HuH-7.5 (cell line): ENCODE measurements at places on chromosomes 1 and 21.
A peak's percentile ranks its signal among the peaks of the same experiment; 100 is the strongest.

DNA sequence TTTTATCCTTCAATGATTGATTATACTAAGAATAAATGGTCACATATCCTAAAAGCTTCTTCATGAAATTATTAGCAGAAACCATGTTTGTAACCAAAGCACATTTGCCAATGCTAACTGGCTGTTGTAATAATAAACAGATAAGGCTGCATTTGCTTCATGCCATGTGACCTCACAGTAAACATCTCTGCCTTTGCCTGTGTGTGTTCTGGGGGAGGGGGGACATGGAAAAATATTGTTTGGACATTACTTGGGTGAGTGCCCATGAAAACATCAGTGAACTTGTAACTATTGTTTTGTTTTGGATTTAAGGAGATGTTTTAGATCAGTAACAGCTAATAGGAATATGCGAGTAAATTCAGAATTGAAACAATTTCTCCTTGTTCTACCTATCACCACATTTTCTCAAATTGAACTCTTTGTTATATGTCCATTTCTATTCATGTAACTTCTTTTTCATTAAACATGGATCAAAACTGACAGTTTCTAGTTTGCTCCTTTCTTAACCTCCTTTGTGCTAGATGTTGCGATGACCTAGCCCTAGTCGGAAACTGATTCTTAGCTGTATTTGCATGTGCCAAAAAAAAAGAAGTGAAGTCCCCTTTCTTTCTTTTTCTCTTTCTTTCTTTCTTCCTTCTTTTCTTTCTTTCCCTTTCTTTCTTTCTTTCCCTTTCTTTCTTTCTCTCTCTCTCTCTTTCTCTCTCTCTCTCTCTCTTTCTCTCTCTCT is 45.1 kb downstream of the MAP3K7CL start:
- no peak for DNase-seq

GRCh38 chr1:27539901-27540861 is 50.2 kb upstream of the WASF2 start:
- no peak for DNase-seq

GRCh38 chr1:155485945-155486344 is 76.7 kb downstream of the ASH1L start:
- no peak for DNase-seq

GRCh38 chr1:29197590-29197924 is 15.9 kb upstream of the SRSF4 start:
- DNase-seq, result peak; percentile 50

- no peak for DNase-seq
Measured at GRCh38 chr1:182611787-182612186, 7.6 kb upstream of the RGS16 start.

DNA sequence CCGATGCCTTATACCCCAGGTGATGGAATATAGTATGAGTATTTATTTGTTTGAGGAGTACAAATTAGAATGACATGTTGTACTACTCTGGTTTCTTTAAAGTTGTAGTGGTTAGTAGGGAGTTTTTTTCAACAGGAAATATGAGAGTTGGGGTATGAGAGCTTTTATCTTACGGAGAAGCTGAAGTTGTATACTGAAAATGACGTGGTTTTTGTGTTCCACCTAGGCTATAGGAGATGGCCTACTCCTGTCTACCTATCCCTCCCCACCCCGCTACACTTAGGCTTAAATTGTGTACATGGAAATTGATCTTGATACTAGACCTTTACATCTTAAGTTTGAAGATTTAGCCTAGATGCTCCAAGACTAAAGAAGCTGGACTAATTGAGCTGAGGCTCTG is 6.8 kb upstream of the HAX1 start:
- no peak for DNase-seq

GRCh38 chr1:171212607-171213351 is 27.7 kb downstream of the FMO2 start:
- no peak for DNase-seq

- no peak for DNase-seq
Measured at GRCh38 chr1:180636138-180636537, 4.3 kb downstream of the XPR1 start.

DNA sequence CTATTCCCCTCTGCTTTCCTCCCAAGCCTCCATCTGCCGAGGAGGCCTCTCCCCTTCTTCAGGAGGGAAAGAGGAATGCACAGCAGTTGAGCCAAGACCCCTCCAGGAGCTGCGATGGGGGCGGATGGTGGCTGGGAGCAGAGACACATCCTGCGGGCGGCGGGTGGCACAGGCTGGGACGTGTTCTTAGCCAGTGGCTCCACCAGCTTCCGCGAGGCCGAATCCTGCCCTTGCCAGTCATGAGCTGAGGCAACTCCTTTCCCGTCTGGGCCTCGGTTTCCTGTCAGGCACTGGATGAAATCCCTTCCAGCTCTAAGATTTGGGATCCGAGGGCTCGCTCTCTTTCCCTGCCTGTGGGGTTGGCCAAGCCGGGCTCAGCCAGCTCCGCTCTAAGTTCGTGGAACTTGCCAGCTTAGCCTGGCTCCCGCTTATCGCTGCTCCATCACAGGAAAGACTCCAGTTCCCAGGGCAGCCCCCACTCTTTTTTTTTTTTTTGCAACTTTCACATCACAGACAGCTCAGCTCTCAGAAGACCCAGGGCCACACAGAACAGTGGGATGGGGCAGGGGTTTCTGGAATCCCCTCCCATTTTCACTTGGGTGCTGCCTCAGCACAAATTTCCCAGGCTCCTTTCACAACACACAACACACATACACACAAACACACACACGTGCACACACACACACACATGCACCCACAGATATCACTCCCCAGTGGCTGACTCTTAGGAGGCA is 506 bp downstream of the MYOM3 start:
- no peak for DNase-seq

GRCh38 chr1:166969074-166969677 is 6.2 kb downstream of the ILDR2 start:
- no peak for DNase-seq

- DNase-seq, result no peak
Measured at GRCh38 chr1:46172321-46172720, 2.6 kb upstream of the TSPAN1 start.

- no peak for DNase-seq
Measured at GRCh38 chr1:101323535-101323934, 86.7 kb downstream of the S1PR1 start.

DNA sequence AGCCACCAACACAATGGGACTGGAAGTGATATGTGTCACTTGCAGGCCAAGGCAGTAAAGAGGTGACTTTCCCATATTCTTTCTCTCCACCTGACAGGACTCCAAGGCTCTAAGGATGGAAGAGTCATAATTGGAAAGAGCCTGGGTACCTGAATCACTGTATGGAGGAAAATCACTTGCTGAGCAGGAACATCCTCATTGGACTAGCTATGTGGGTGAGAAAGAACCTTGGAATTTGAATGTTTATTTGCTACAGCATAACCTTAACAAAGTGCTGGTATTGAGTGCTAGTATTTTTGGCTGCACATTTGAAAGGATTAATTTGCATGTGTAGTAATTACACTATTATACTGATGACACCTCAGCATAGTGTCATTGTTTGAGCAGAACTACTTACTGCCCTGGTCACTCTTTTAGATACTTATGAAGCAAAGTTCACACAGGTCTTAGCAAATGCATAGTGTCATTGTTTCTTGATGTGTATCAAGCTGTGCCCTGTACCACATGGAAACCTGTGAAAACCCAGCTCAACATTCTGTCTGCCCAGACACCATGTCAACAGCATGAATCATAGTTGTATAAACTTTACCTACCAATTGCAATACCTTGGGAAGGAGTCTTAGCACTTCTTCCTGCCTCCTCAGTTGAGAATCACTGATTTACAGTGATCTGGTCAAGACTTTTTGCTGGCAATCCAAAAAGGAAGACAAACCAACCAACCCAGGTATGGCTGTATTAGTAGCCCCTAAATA is 5.1 kb upstream of the S100A10 start:
- DNase-seq, result no peak

DNA sequence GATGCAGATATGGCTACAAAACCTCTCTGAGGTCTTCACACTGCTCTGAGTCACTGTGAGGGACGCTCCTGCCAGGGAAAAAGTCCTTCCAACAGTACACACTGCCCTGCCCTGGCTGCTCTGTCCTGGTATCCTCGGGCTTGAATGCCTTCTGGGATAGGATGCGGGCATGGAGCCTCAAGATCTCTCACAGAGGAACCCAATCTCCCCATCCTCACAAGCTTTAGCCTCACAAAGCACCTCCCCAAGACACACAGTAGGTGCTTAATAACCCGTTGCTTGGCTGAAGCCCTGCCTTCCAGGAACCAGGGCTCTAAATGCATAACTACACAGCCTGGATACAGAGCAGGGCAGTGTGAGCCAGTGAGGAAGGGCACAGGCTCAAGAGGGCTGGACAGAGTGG is 9.2 kb downstream of the RAP1GAP start:
- DNase-seq, result no peak

- no peak for DNase-seq
Measured at GRCh38 chr1:119293797-119294196, 74.8 kb upstream of the HAO2 start.

GRCh38 chr1:81801651-81802456 is 1.1 kb downstream of the ADGRL2 start:
- peak; percentile 22 for DNase-seq

DNA sequence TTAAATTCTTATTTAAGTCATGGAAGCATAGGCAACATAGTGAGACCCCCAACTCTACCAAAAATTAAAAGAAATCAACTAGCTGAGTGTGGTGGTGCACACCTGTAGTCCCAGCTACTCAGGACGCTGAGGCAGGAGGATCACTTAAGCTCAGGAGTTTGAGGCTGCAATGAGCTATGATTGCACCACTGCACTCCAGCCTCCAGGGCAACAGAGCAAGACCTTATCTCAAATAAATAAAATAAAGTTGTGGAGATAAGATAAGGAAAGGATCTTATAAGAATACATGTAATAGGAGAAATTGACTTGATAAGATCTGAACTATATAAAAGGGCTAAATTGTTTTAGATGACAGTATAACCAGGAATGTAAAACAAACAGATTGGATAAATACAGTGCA is 2.3 kb upstream of the BATF3 start:
- no peak for DNase-seq

GRCh38 chr1:198253668-198254067 is 96.9 kb downstream of the NEK7 start:
- no peak for DNase-seq

- no peak for DNase-seq
Measured at GRCh38 chr1:198316546-198317100, 159.8 kb downstream of the NEK7 start.

GRCh38 chr1:119981496-119981895 is 85.2 kb upstream of the ADAM30 start:
- DNase-seq, result no peak

DNA sequence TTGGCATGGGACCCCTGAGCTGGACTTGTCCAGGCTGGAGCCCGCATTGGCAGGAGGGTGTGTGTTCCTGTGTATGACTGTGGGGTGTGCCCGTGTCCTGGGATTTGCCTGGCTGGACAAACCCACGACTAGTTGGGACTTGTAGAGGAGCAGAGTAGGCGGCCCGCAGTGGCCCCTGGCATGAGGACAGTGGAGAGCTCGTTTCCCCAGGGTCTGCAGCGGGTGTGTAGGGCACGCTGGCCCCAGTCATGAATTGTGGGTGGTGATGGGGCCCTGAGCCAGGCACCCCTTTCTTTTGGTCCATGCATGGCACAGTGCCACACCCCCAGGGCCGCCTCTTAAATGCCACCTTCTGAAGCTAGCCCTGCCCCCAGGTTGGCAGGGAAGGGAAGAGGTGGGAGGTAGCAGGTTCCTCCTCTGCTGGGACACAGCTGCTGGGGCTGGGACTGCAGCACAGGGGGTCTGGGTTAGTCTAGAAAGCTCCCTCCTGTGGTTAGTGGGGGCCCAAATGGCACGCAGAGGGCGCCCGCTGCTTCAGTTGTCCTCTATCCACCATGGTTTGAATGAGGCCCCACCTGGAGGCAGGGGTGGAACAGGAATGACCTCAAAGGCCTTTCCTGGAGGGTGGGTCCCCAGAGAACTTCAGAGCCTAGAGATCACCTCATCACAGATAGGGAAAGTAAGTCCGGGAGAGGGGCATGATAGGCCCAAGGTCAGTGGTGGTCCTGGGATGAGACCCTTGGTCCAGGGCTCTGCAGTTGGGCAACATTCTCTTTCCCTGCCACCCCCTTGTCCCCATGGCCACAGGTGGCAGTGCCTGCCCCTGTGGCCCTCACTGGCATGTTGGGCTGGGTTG is 4.1 kb downstream of the CROCC start:
- no peak for DNase-seq

- DNase-seq, result no peak
Measured at GRCh38 chr1:18302788-18303413, 177.8 kb upstream of the KLHDC7A start.

DNA sequence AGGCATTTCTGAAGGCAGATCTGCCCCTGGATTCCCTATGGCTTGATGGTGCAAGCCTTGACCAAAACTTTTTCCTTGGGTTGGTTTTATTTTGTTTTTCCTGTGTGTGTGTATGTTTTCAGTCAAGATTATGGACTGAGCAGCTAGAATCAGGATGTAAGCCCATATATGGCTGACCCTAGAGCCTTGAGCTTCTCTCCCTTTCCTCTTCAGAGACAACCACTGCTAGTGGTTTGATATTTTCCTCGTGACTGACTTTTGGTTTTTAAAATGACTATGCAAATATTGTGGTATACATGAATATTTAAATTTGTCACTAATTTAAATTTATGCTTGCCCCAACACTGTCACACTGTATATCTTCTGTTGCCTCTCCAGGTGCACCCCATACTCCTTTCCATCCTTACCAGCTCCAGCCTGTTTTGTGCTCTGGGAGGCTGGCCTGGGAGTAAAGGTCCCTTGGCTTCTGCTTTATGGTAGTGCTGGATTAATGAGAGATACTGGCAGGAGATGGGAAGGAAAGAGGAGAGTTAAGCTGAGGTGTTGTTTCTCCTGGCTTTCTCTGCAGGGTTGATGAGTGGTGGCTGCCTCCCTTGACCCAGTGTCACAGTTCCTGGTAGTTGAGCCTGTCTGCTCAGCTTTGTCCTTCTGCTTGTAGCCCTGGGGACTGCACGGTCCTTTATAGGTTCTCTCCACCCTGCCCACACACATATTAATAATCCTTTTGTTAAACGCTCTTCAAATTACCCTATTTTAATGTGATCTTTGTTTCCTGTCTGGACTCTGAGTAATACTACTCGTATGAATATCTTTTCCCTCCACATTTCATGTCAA is 44.4 kb downstream of the RWDD3 start:
- DNase-seq, result no peak

DNA sequence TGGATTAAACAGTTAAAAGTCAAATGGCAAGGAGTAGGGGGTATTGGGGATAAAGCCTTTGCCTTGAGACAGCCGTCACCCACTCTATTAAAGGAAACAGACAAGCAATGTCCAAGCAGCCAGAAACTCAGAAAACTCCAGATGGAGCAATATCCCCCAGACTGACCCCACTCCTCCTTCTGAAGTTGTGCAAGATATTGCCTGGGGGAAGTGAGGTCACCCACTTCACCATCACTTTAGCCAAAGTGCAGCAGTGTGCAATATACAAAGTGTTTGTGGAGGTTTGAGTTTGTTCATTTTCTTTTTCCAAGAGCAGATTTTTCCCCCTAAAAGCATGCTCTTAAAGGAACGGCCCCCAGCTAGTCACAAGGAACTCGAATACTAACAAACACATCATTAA is 125.1 kb downstream of the ETS2 start:
- no peak for DNase-seq
